Breast epithelium (tissue), 4 donors: ENCODE measurements at places on chromosomes 12 and 14. TPM values are rescaled to one million over a fixed set of nuclear protein-coding genes. Genes with fewer than 3 reads are reported as not detected.

DNA sequence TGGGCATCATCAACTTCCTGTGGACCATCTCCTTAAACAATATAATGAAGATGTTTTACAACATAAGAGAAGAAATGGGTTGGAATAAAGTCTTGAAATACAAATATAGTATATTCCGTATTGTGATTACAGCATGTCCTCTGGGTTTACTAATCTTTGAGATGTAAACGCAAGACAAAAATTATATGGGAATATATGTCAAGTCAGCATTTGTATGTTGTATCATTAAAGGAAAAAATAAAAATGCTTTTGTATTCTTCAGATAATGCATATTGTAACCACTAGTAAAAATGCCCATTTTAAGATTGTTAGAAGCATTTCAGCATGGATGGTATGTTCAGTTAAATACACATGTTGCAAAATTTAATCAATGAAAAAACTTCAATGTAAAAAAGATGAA, 893.3 kb downstream of the FLRT2 start:
- no peak overlapping the region for H3K4me3 ChIP-seq
- no peaks in the 10 kb centered on the region for H3K27me3 ChIP-seq
- H3K27ac ChIP-seq, result no peak overlapping the region
- DNase-seq, result no peak
- no peaks in the 10 kb centered on the region for H3K36me3 ChIP-seq

- H3K27ac ChIP-seq, result no peak overlapping the region
- H3K4me1 ChIP-seq, result no peaks in the 10 kb centered on the region
- H3K4me3 ChIP-seq, result no peak overlapping the region
- H3K27me3 ChIP-seq, result no peaks in the 10 kb centered on the region
These were observed 82.1 kb upstream of the SSTR1 start for GRCh38 chr14:38125481-38126037.

DNA sequence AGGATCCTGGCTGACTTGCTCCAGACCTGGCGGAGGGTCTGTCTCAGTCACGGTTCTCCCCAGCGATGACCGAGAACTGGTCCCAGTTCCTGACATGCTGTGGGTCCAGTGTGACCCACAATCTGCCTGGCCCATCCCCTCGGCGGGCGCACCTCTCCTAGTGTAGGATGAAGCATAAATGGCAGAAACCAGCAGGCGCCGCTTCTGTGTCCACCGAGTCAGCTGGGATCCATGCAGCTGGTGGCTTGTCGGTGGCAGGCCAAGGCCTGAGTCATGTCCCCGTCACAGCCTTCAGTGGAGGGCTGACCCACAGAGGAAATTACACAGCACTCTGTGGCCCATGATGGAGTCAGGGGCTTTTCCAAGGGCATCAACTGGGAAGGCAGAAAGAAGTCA, 38.5 kb downstream of the NFKBIA start:
- H3K4me3 ChIP-seq, result no peak overlapping the region
- no peaks in the 10 kb centered on the region for H3K27me3 ChIP-seq
- H3K27ac ChIP-seq, result peak overlapping the region; percentile 82
- H3K36me3 ChIP-seq, result no peaks in the 10 kb centered on the region
- DNase-seq, result no peak
- peaks cover 4% of the 10 kb centered on the region for H3K4me1 ChIP-seq

DNA sequence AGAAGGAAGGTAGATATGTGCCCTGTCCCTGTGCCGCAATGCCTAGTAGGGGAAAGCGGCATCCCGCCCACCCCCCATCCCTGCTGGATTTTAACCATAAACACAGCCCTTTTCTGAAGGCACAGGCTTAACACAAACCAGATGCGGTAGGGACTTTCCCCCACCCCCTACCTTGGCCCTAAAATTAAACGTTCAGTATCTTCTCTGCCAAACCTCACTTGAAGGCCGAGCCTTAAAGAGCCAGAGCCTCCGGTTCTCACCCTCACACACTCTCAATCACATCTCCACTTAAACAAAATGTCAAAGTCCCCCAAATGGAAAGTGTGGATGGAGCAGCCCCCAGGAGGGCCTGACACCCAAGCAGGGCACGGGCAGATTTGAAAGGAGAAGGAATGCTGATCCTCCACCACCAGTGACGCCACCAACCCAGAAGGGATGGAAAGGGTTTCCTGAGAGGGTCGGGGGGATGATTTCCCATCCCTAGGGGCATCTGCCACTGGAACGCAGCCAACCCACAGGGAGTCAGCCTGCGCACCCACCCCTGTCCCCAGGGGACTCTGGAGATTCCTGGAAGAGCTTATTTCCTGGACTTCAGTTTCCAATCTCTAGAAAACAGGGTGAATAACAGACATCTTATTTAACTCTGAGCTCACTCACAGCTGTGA, 26.4 kb downstream of the ACTN1 start:
- no peaks in the 10 kb centered on the region for H3K27me3 ChIP-seq
- no peak for DNase-seq
- peak overlapping the region; percentile 84 for H3K27ac ChIP-seq
- H3K4me1 ChIP-seq, result peaks cover 45% of the 10 kb centered on the region

GRCh38 chr12:54126696-54127537, 61.9 kb downstream of the SMUG1 start:
- peak; percentile 72 for DNase-seq
- no peaks in the 10 kb centered on the region for H3K4me1 ChIP-seq
- H3K27ac ChIP-seq, result peak overlapping the region; percentile 86
- no peaks in the 10 kb centered on the region for H3K27me3 ChIP-seq

DNA sequence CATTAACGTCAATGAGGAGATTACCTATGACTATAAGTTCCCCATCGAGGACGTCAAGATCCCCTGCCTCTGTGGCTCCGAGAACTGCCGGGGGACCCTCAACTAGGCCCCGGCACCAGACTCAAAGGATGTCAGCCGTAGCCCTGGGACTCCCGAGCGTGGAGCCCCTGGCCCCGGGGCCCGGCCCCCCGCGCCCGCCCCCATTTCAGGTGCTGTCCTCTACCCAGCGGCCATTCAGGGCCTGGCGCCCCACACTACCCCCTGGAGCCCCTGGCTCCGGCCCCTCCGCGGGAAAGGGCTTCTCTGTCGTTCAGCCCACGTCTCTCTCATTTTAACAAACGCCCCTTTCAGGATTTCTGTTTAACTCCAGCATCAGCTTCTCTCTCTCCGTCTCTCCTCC, 26.3 kb downstream of the SETD1B start:
- H3K27me3 ChIP-seq, result no peaks in the 10 kb centered on the region
- no peak for DNase-seq
- H3K4me3 ChIP-seq, result no peak overlapping the region

DNA sequence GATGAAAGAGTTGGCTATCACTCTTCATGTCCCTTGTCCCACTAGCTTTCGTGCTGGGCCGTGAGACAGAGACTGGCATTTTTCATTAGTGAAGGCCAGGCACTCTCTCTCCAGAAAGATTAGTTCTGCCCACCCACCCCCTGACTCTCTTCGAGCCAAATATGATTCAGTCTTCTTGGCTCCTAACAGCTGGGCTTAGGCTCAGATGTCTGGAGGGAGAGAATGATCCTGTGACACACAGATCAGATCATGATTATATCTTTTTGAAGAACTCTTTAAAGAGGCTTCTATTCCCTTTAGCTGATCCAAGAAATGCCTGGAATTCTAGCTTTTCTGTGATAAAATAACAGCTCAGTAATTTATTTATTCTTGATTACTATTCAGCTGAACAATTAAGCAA, 5.2 kb upstream of the GNG2 start:
- no peaks in the 10 kb centered on the region for H3K4me1 ChIP-seq
- no peaks in the 10 kb centered on the region for H3K27me3 ChIP-seq
- no peak overlapping the region for H3K4me3 ChIP-seq
- DNase-seq, result no peak
- H3K36me3 ChIP-seq, result no peaks in the 10 kb centered on the region
- H3K27ac ChIP-seq, result no peak overlapping the region

DNA sequence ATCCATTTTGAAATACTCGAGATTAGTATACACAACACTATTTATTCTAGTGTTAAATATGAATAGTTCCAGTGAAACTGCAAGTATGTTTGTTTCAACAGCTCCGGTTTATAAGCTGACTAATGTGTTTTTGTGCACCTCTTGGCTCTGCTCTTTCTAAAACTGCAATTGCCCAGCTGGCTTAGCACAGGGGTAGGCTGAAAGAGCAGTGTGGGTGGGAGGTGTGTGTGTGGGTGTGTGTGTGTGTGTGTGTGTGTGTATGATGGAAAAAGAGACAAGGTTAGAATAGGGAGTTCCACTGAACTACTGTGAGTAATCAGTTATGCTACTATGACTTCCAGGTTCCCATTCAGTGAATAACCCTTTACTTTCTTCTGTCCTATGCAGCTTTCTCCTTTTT, 37.8 kb upstream of the DDHD1 start:
- H3K27me3 ChIP-seq, result no peaks in the 10 kb centered on the region
- DNase-seq, result no peak
- H3K4me3 ChIP-seq, result no peak overlapping the region
- H3K4me1 ChIP-seq, result no peaks in the 10 kb centered on the region
- H3K27ac ChIP-seq, result no peak overlapping the region

DNA sequence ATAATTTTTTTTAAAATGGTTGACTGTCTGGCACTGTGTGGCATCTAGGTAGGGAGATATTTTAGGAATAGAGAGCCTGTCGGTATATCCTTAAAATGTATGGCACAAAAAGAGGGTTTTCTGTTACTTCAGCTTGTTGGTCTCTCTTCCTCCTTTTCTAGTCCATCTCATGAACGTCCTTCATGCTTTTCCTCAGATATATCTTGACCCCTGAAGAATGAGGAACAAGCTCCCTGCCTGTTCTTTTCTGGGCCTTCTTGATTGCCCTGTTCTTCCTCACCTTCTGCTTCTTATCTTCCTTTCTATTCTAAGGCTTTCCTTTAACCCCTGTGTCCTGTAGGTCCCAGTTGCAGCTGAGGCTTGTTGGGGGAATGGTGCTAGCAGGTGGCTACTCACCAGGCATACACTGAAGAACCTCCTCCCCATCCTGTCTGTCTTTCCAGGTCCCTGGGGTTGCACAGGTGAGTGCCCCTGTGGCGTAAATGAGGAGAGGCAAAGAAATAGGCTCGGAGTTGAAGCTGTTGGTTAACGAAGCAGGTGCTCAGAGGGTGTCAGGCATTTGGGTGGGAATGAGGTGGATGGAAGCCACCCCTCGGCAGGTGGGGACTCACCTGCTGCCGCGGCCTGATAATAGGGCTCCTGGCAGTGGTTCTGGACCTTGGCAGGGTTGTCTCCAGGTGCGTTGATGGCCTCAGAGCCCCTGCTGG, 7.2 kb upstream of the C1R start:
- no peak overlapping the region for H3K27ac ChIP-seq
- no peaks in the 10 kb centered on the region for H3K27me3 ChIP-seq
- H3K36me3 ChIP-seq, result no peaks in the 10 kb centered on the region
- no peaks in the 10 kb centered on the region for H3K4me1 ChIP-seq
- H3K4me3 ChIP-seq, result no peak overlapping the region

- H3K27me3 ChIP-seq, result no peaks in the 10 kb centered on the region
- no peak overlapping the region for H3K4me3 ChIP-seq
- H3K27ac ChIP-seq, result no peak overlapping the region
- no peaks in the 10 kb centered on the region for H3K4me1 ChIP-seq
- H3K36me3 ChIP-seq, result no peaks in the 10 kb centered on the region
- DNase-seq, result no peak
These were observed 211.9 kb upstream of the ARHGAP5 start for GRCh38 chr14:31864937-31865855.

GRCh38 chr12:66041651-66042363, 88.7 kb downstream of the LLPH start:
- no peak overlapping the region for H3K27ac ChIP-seq
- H3K4me1 ChIP-seq, result no peaks in the 10 kb centered on the region
- H3K36me3 ChIP-seq, result no peaks in the 10 kb centered on the region
- peaks cover 3% of the 10 kb centered on the region for H3K27me3 ChIP-seq
- no peak overlapping the region for H3K4me3 ChIP-seq

- H3K4me1 ChIP-seq, result no peaks in the 10 kb centered on the region
- no peak overlapping the region for H3K27ac ChIP-seq
- H3K27me3 ChIP-seq, result no peaks in the 10 kb centered on the region
- DNase-seq, result no peak
These were observed 10.9 kb upstream of the PTGER2 start for GRCh38 chr14:52303236-52303635.

- no peak overlapping the region for H3K4me3 ChIP-seq
- no peaks in the 10 kb centered on the region for H3K36me3 ChIP-seq
- H3K27me3 ChIP-seq, result no peaks in the 10 kb centered on the region
- H3K4me1 ChIP-seq, result no peaks in the 10 kb centered on the region
- DNase-seq, result no peak
These were observed 53.0 kb downstream of the TRIM9 start for GRCh38 chr14:51041883-51042282.

DNA sequence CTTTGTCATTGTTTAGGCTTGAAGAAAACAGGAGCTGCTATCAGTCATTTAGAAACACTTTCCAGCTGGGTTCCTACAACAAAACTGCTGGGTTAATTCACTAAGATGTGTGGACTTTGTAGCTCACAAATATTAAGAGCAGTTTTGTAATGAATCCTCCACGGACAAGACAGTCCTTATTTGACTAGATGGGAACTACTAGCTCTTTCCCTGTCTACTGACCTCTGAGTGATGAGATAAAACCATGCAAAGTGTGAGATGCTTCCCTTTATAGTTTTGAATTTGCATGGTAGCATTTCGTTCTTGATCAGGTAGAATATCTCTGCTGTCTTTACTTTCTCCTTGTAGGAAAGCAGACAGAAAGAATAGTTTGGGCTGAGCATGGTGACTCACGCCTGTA, 72.9 kb upstream of the STXBP6 start:
- no peak overlapping the region for H3K27ac ChIP-seq
- H3K36me3 ChIP-seq, result no peaks in the 10 kb centered on the region
- H3K4me1 ChIP-seq, result no peaks in the 10 kb centered on the region
- no peak for DNase-seq

- H3K4me3 ChIP-seq, result no peak overlapping the region
- DNase-seq, result no peak
- H3K27ac ChIP-seq, result no peak overlapping the region
- H3K36me3 ChIP-seq, result no peaks in the 10 kb centered on the region
- no peaks in the 10 kb centered on the region for H3K27me3 ChIP-seq
- no peaks in the 10 kb centered on the region for H3K4me1 ChIP-seq
These were observed 30.2 kb downstream of the KCNA5 start for GRCh38 chr12:5073853-5074252.

DNA sequence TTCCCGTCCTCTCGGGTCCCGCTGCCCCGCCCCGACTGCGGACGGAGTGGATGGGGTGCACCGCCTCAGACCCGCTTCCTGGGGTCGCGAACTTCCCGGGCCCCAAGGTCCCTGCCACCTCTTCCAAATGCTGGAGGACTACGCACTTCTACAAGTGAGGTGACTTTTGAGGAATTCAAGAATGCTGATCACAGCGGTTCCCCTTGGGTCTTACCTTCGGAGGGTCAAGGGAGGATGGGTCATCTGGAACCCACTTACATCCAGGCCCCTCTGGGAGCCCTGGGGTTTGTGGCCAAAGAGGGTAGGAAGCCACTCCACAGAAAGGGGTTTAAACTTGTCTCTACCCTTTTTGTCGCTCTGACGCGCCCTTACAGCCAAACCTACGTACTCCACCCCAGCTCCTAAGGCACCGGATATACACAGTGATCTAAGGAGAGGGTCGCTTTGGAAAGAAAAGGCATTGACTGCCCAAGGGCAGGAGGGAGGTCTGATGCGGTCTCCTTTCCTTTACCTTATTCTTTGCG, 532 bp upstream of the PRKD1 start:
- DNase-seq, result no peak
- H3K4me3 ChIP-seq, result peak overlapping the region; percentile 60
- H3K27me3 ChIP-seq, result no peaks in the 10 kb centered on the region
- no peaks in the 10 kb centered on the region for H3K36me3 ChIP-seq
- peaks cover 8% of the 10 kb centered on the region for H3K4me1 ChIP-seq

- no peaks in the 10 kb centered on the region for H3K4me1 ChIP-seq
- no peaks in the 10 kb centered on the region for H3K36me3 ChIP-seq
- no peaks in the 10 kb centered on the region for H3K27me3 ChIP-seq
- H3K27ac ChIP-seq, result no peak overlapping the region
- no peak overlapping the region for H3K4me3 ChIP-seq
These were observed 7.1 kb upstream of the IFNG-AS1 start for GRCh38 chr12:67982164-67982563.

The TAS2R7 gene
- total RNA-seq, result not detected

The BCL2L14 gene
- 0.29 TPM for total RNA-seq

The ATP2A2 gene
- total RNA-seq, result 109 TPM

The CLEC14A gene
- total RNA-seq, result 24.8 TPM

The ABCB9 gene
- total RNA-seq, result 6.2 TPM

The GLIPR1L2 gene
- 0.80 TPM for total RNA-seq
